ENCODE measurements at places on chromosomes 3 and 15. TPM values are rescaled to one million over a fixed set of nuclear protein-coding genes. Genes with fewer than 3 reads are reported as not detected.

GRCh38 chr3:193310914-193311723 is 67.4 kb downstream of the ATP13A5 start:
- no peak for DNase-seq

GRCh38 chr3:53599771-53600170 is 105.4 kb downstream of the CACNA1D start:
- no peak for DNase-seq

DNA sequence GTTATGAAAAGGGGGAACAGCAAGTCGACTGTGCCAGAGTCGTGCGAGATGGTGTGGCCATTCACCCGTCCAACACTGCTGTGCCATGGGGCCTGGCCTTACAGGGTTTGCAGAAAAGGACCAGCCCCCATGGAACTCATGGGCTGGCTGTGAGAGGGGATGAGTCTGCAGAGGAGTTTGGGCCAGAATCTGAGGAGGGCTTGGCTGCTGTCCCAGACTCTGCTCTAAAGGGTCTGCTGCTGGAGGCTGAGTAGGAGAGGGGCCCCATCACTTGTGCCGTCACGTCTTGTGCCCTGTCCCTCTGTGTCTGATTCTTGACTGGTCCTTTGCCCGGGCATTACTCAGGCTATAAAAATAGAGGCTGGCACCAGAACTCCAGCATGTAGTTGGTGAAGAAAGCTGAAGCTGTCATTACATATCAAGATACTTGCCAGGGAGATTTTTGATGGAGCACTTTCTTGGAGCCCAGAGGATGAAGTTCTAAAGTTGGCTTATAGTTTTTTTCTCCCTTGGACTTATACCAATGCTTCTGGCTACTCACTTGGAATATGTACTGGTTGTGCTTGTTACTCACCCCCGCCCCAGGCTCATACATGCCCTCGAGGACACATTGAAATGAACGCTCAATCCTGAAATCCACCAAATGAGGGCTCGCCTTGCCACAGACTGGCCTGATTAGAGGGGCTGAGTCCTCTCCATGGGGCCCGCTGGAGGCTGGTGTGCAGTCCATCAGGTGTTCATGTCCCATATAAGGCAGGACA is 10.2 kb downstream of the PXYLP1 start:
- no peak for DNase-seq

GRCh38 chr3:169310184-169310939 is 353.1 kb downstream of the MECOM start:
- no peak for DNase-seq

DNA sequence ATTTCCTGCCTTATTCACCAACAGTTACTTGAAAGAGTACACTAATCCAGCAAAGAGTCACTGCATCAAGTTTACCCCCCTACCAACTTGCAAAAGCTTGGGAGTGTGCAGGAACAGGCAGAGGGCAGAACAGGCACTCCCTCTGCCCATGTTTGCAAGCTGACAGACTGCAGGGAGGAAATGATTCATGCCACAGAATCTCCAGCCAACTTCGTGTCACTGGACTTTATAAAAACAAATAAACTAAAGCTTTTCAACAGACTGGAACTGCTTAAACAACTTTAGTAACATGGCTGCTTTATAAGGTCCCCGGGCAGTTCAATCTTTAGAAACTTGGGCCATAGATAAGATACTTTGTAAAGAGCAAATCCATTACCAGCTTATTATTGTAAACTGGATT is 129.5 kb downstream of the THRB start:
- peak; percentile 55 for DNase-seq

GRCh38 chr3:117633207-117633606 is 923.6 kb downstream of the TUSC7 start:
- DNase-seq: no peak

DNA sequence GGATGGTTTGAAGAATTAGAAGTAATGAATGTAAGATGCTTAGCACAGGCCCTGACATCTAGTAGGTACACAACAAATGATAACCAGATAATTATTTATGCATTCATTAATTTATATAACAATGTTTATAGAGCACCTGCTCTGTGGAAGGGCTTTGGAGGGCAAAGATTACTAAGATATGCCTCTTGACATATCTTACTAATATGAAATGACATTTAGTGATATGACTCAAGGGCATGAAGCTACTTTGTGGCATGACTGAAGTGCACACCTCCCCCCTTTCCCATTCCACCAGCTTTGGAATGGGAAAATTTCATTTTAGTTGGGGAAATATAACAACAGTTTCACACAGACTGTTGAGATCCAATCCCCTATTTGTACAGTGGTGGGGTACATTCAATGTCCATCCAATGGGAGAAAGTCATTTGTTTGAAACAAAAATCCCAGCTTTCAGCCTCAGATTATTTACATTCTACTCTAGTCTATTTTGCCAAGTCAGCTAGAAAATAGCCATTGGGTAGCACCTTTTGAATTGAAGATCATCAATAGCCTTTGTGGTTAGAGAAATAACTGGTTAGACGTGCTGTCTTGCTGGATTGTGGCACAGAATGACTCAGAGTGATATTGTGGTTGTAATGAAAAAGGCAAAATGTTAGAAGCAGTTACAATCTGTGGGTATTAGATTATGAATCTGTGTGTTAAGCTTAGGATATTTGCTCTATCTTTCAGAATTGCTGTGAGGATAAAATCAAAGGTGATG is 72.9 kb downstream of the MOBP start:
- no peak for DNase-seq

DNA sequence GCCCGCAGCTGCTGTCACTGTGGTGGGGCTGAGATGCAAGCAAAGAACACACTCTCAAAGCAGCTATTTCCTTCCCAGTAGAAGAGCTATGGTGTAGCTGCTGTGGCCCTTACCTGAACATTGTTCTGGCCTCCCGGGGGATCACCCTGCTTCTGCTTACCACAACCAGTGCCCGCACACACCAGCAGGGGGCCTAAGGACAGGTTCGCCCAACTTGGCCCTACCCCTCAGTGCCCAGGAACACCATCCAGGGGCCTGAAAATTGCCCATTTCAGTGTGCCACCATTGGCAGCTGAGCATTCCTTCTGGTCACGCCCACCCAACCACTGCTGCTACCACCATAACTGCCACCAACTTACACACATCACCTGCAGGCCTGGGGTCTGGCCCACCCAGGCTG is 113.0 kb downstream of the TP63 start:
- DNase-seq: no peak

- peak; percentile 71 for DNase-seq
Measured at GRCh38 chr3:195774917-195775316, 36.8 kb downstream of the MUC4 start.

GRCh38 chr3:128322030-128323022 is 144.4 kb downstream of the DNAJB8 start:
- no peak for DNase-seq

GRCh38 chr15:76381366-76381765 is 44.8 kb downstream of the ISL2 start:
- no peak for DNase-seq

DNA sequence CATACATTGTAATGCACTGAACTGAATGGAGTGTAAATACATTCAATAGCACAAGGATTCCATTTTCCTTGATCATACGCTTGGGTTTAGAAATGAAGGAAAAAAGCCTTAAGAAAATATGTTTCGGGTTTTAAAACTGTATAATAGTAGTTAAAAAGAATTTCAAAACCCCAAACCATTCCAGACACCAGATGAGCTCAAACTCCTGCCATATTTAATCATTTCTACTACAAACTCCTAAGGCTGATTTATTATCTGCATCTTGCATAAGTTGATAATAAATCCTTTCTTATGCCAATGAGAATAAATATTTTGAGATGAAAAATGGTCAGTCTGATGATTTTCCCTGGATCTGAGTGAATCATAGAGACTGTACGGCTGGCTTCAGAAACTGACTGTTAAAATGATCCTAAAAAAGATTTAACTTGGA is 51.0 kb downstream of the NR1D2 start:
- DNase-seq: no peak

GRCh38 chr15:70486451-70487386 is 276.6 kb downstream of the UACA start:
- DNase-seq: no peak

DNA sequence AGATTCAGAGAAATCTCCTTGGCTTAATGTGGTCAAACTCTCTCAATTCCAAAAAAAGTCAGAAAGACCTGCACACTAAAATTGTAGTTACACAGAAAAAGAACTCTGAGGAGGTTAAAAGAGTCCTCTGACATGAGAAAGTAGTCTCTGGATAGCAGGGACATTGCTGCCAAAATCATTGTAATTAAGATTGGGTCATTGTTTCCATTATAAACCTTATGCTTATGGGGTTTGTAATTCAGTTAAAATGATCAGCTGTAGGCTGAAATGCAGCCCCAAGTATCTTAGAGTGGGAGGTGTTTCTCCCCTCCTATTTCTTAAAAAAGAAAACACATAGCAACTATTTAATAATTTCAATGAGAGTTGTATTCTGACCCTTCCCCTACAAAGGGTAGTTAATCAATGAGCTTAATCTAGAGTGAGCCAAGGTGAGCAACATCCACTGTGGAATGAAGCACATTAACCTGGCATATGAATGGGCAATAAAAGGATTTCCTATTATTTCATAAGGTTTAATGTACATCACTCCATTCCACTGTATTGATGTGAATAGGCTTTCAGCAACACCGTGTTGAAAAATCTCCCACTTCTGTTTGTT is 406.9 kb downstream of the TIGIT start:
- DNase-seq: no peak

- no peak for DNase-seq
Measured at GRCh38 chr15:63077952-63078351, 35.4 kb downstream of the TPM1 start.

DNA sequence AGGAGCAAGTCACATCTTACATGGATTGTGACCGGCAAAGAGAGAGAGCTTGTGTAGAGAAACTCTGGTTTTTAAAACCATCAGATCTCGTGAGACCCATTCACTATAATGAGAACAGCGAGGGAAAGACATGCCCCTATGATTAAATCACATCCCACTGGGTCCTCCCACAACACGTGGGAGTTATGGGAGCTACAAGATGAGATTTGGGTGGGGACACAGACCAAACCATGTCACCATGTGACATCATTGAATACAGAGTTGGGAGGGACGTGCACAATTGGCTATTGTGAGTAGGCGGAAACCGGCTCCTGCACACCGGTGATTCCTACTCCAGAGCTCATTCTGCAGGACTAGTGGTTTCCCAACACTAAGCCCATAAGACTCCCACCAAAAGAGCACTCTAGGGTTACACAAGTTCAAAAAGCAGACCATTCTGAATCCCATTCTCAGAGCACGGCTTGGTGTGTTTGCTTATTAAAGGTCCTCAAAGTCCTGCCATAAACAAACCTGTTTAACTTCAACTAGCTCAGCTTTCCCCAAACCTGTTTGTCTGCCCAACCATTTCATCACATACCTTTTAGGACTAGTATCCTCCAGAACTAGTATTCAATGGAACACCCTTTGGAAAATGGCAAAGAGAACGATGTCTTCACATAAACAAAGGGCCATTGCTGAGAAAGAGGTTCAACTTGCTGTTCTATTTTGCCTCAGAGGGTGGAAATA is 167.6 kb downstream of the TLE3 start:
- DNase-seq: no peak

GRCh38 chr3:86890741-86891396 is 100.1 kb downstream of the VGLL3 start:
- DNase-seq: no peak

- DNase-seq: peak; percentile 60
Measured at GRCh38 chr3:52193065-52193464, 4.9 kb upstream of the ALAS1 start.

DNA sequence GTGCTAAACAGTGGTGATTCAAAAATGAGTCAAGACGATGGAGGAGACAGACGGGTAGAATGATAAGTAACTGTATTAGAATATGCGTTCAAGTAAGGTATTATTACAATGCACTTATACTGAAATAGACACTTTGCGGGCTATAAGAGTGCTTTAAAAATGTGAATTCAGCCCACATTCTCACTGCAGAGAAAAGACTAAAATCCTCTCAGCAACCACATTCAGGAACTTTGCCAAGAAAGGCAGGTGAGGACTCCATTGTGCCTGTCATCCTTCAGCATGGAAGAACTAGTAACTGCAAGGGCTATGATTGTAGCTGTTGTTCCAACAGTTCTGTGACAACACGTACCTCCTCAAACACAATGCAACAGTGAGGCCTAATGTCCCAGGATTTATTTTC is 272.0 kb downstream of the RORA start:
- no peak for DNase-seq

- no peak for DNase-seq
Measured at GRCh38 chr3:164657631-164658030, 420.7 kb downstream of the SI start.

DNA sequence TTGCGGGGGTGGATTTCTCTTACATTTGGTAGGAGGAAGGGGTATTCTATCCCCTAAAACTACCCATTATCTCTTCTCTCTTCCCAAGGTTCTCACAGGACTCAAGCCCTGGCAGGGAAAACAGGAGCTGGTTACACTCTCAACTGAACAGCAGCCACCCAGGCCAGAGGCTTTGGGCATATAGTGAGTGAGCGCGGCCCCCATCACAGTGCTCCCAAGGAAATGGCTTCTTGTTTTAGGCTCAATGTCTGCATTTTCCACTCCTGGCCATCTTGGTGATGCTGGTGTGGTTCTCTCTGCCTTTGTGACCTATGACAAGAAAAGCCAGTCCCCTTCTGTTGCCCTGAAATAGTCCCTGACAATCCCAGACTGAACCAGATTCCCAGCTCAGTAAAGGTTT is 50.1 kb downstream of the WDR76 start:
- no peak for DNase-seq

DNA sequence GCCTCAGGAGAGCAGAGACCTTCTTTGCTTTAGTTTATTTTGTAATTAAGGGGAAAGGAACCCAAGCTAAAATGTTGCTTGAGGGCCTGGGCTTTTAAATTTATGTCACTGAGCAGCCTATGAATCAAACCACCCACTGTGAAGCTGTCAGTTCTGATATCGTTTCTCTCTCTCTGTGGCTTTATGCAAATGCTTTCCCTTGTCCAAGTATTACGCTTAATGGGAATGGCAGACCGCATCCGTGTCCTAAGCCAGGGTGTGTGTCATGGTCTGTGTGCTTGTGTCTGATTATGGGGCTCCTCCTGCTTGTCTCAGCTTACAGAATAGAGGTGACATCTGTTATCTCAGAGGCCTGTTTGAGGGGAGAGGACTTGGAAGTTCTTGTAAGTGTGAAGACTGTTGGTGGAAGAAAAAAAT is 82.4 kb downstream of the EBLN2 start:
- DNase-seq: no peak

- DNase-seq: no peak
Measured at GRCh38 chr3:14489641-14490040, 50.5 kb downstream of the GRIP2 start.

The GABPB1 gene
- 22.9 TPM for total RNA-seq

The SV2B gene
- 0.26 TPM for total RNA-seq

The SH3GL3 gene
- total RNA-seq: 11.8 TPM

The CHRNB4 gene
- 0.21 TPM for total RNA-seq

The RPL29 gene
- 1,120 TPM for total RNA-seq

The PRTG gene
- total RNA-seq: 20.4 TPM

The P2RY1 gene
- total RNA-seq: 7.9 TPM

The CFAP100 gene
- total RNA-seq: not detected

The MEF2A gene
- total RNA-seq: 138 TPM

The GADL1 gene
- 1.1 TPM for total RNA-seq

The NEIL1 gene
- total RNA-seq: 53.4 TPM
